ENCODE measurements at places on chromosomes 12 and 14. TPM values are rescaled to one million over a fixed set of nuclear protein-coding genes. Genes with fewer than 3 reads are reported as not detected.

The CFAP251 gene
- 1.1 TPM for total RNA-seq

The FOXG1 gene
- total RNA-seq: not detected

The SLC6A15 gene
- 0.18 TPM for total RNA-seq

The EPYC gene
- total RNA-seq: not detected

The POTEG gene
- not detected for total RNA-seq

The PLEKHG7 gene
- not detected for total RNA-seq

The GLIPR1L1 gene
- total RNA-seq: not detected

The PMEL gene
- total RNA-seq: 0.19 TPM

The ADCY6 gene
- 34.6 TPM for total RNA-seq

The PSEN1 gene
- total RNA-seq: 48.0 TPM

The OR4E2 gene
- total RNA-seq: not detected

The TNFAIP2 gene
- 37.9 TPM for total RNA-seq

The CACNA1C gene
- total RNA-seq: not detected

The IL26 gene
- not detected for total RNA-seq

The ISCU gene
- 99.0 TPM for total RNA-seq

The CRACR2A gene
- total RNA-seq: 7.8 TPM

The TCTN2 gene
- total RNA-seq: 8.5 TPM

The BICDL1 gene
- total RNA-seq: not detected

The TAS2R50 gene
- 1.8 TPM for total RNA-seq

The CCDC92 gene
- 7.9 TPM for total RNA-seq

The WDHD1 gene
- total RNA-seq: 13.9 TPM

The KLHDC1 gene
- 1.1 TPM for total RNA-seq

The KLRC3 gene
- not detected for total RNA-seq

The WSCD2 gene
- total RNA-seq: not detected

The MAX gene
- total RNA-seq: 47.9 TPM

The SLC17A8 gene
- not detected for total RNA-seq

The AQP2 gene
- not detected for total RNA-seq

The NT5DC3 gene
- total RNA-seq: 3.6 TPM

The PDE3A gene
- total RNA-seq: 14.8 TPM

The DEPDC4 gene
- 0.54 TPM for total RNA-seq

The PEBP1 gene
- 153 TPM for total RNA-seq

The ACTR6 gene
- 10.5 TPM for total RNA-seq

The MGP gene
- total RNA-seq: 65.4 TPM

The MYBPC1 gene
- not detected for total RNA-seq

The POTEM gene
- not detected for total RNA-seq

The RIMBP2 gene
- not detected for total RNA-seq

The AGAP2 gene
- total RNA-seq: 0.09 TPM

The IFNG-AS1 gene
- not detected for total RNA-seq

The FAM181A gene
- total RNA-seq: not detected

The P2RX2 gene
- not detected for total RNA-seq

The KRT6C gene
- not detected for total RNA-seq

The SIX6 gene
- not detected for total RNA-seq

The AMDHD1 gene
- not detected for total RNA-seq

The GLIPR1 gene
- total RNA-seq: 46.3 TPM

The CISTR gene
- not detected for total RNA-seq

The GDF3 gene
- not detected for total RNA-seq

The FGF23 gene
- total RNA-seq: not detected

The OTX2 gene
- not detected for total RNA-seq

The KRT83 gene
- total RNA-seq: not detected

The CCDC196 gene
- total RNA-seq: not detected

Data from endothelial cell of coronary artery (primary cell).